NCI-H2029 treated with DMSO at 0.1 percent for 48 hours (cell line): ENCODE measurements at places on chromosomes 7 and 10.

GRCh38 chr7:105662998-105663397 is 81.7 kb upstream of the EFCAB10 start:
- no peak for DNase-seq

GRCh38 chr7:315516-316265 is 25.7 kb downstream of the FOXL3 start:
- no peak for DNase-seq

DNA sequence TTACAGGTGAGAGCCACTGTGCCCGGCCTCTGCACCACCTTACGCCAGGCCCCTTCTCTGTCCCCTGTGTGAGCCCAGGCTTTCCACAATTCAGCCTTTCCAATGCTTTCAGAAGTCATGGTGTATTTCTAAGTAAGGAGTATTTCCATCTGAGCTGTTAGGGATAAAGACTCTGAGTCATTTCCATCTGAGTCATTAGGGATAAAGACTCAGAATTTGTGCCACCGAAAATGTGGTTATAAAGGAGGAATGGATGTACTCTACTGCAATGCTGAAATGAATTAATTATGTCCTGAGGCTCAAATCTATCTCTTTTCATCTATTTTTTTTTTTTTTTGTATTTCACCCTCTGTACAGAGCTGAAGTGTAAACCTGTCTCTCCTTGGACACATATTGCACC is 84.0 kb downstream of the GATA3 start:
- no peak for DNase-seq

GRCh38 chr10:121380211-121380610 is 218.0 kb downstream of the FGFR2 start:
- no peak for DNase-seq

GRCh38 chr7:16422917-16423316 is 1.6 kb upstream of the CRPPA start:
- no peak for DNase-seq
